Activated CD4-positive, alpha-beta T cell treated with anti-CD3 and anti-CD28 coated beads, Interleukin-2, amount 50 U/mL, for 24 hours (primary cell): ENCODE measurements at places on chromosomes 13 and 19.

GRCh38 chr13:113078902-113079780 lies 26.4 kb upstream of the F7 start:
- DNase-seq: no peak

GRCh38 chr19:38134540-38135149 lies 89.4 kb downstream of the DPF1 start:
- DNase-seq: peak; percentile 11

- DNase-seq: no peak
These were observed 264.5 kb downstream of the TDRD3 start for GRCh38 chr13:60661521-60661920.

DNA sequence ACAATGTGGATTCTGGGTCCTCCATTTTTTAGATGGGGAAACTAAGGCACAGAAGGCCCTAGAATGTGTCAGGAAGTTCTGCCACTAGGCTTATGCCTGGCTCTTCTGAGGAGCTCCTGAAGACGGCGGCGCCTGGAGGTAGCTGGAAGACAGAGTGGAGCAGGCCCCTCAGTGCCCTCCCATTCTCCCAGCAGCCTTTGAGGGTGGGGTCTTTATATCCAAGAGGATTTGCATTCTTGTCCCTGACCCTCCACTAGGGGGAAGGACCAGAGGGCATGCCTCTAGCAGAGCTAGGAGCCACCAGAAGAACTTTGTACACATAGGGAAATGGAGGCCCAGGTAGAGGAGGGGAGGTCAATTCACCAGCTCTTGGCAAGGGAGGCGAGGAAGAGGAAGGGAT lies 9.4 kb downstream of the CELF5 start:
- DNase-seq: no peak

- peak; percentile 57 for DNase-seq
These were observed 4.0 kb downstream of the EBI3 start for GRCh38 chr19:4233282-4233853.

DNA sequence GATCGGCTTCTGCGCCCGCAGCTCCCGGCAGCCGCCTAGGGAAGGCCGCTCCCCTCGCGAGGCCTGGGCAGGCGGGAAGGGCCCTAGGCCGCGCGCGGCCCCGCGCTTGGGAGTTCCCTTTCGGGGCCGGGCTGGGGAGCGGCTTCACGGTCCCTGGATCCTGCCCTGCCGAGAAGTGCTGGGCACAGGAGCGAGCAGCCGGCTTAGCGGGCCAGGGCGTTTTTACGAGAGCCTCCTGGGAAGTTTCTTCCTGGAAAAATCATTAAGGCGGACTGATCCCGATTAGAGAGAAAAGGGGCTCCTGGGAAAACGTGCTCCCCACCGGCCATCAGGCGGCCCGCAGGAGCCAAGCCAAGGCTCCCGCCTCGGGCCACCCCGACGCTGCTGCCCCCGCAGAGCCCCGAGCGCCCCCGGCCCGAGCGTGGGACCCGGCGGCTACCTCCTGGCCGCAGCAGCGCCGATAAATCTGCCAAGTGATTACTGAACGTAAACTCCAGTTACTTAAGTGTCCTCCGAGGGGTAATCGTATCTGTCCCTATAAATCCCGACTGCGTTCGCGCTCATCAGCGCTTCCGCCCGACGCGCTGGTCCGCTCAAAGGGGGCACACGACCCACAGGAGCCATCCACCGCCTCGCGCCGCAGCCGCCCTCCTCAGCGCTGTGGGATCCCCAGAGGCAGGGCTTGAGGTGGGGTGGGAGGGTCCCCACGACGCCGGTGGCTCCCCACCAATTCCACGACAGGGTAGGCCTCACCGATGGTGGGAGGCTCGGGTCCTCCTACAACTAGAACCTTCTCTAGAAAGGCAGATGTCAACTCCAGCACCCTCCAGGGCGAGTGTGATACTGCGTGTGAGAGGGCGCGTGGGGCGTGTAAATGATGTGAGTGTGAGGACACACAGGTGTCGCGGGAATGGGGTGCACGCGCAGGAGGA lies 2.8 kb downstream of the ZIC5 start:
- DNase-seq: no peak

DNA sequence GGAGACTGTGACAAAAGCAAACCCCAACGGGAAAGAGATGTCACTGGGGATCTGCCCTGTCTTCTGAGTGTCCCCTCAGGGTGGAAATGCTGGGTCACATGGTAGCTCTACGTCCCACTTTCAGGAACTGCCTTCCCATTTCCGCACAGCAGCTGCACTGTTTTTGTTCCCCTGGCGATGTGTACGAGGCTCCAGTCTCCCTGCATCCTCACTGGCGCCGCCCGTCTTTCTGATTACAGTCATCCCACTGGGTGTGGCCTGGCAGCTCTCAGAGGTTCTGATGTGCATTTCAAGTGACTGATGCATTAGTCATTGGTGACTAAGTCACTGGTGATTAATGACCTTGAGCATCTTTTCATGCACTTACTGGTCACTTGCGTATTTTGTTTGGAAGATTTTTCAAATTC lies 21.2 kb downstream of the PCID2 start:
- DNase-seq: peak; percentile 66

GRCh38 chr19:6393983-6394412 lies 1.0 kb upstream of the GTF2F1 start:
- peak; percentile 74 for DNase-seq

GRCh38 chr19:37362733-37363132 lies 8.2 kb upstream of the ZNF527 start:
- DNase-seq: no peak

GRCh38 chr13:99802416-99802815 lies 169.2 kb downstream of the ZIC5 start:
- DNase-seq: no peak

GRCh38 chr19:5349041-5349440 lies 8.4 kb upstream of the PTPRS start:
- DNase-seq: no peak

DNA sequence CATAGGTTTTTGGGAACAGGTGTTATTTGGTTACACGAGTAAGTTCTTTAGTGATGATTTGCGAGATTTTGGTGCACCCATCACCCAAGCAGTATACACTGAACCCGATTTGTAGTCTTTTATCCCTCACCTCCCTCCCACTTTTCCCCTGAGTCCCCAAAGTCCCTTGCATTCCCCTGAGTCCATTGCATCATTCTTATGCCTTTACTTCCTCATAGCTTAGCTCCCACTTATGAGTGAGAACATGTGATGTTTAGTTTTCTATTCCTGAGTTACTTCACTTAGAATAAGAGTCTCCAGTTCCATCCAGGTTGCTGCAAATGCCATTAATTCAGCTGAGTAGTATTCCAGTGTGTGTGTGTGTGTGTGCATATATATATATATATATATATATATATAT lies 97.2 kb upstream of the EDNRB start:
- no peak for DNase-seq

DNA sequence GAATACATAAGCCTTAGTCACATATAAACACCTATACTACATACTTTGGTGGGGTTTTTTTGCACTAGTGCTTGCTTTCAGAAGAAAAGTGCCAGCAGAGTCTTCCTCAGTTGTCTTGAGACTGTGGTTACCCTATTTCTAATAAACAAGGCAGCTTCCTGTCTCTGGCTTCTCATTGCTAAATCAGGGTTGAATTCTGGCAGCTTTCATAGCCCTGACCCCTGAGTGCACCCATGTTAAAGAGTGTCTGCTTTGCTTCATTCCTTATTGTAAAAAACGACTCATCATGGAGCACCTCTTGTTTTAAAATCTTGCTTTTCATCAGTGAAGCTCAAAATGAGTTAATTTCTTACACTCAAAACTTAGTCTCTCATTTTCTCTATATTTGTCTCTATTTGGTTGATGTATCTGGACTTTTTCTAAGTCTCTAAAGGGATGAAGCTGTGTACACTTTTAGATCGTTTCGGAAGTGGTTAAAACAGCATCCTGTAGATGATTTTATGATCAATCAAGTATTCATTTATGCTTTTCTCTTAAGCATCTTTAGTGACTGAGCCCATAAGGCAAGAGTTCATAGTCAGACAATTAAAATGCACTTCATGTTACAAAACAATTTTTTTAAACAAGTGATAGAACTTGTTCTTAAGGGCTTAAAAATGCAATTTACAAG lies 72.1 kb downstream of the KLF12 start:
- DNase-seq: no peak

DNA sequence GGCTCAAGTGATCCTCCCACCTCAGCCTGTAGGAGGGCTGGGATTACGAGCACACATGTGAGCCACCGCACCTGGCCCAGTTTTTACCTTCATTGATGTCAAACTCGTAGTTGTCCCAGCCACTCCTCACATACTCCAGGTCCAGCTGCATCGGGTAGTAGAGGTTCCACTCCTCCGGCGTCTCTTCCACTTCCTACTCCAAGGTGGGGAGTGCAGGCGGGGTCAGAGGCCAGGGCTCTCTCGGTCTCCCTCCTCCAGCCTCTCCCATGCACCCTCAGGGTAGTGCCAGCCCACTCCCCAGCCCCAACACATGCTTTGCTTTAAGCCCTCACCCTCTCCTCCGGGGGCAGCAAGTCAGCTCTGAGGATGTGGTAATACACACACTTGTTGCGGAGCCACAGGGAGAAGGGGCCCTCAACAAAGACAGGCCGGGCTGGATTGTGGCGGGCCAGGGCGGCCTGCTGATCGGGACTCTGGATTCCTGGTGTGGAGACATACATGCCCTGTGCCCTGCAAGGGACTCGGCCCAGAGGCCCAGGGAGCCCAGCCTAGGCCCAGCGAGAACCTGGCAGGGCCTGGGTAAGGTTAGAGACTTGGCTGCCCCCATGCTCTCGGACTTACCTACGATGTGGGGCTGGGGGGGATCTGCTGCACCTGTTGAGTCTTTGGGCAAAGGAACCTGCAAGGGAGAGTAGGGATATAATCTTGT lies 1.9 kb upstream of the ZNF653 start:
- DNase-seq: no peak

DNA sequence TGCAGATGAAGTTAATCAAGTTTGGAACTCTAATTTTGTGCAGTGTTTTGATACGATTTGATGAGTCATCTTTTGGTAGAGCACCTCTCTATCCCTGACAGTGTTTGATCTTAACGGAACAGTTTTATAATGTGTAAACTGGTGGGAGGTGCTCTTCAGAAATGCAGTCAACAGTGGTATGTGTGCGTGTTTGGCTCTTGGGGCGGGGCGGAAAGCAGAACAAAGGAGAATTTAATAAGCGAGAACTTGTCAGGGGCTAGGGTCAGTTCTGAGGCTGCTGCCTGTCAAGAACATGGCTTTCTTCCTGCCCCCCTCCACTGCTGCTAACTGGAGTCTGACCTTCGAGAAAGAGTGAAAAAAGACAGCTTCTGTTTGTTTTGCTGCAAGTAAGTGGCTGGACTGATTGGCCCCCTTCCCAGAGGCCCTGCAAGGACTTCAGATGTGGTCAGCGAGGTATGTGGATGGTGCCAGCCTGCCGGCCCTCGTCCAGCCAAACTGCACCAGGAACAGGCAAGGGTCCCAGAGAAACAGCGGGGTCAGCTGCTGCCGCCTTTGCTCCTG lies 40.8 kb downstream of the BBC3 start:
- peak; percentile 58 for DNase-seq

- no peak for DNase-seq
These were observed 2.5 kb upstream of the HNRNPUL1 start for GRCh38 chr19:41261474-41262190.

DNA sequence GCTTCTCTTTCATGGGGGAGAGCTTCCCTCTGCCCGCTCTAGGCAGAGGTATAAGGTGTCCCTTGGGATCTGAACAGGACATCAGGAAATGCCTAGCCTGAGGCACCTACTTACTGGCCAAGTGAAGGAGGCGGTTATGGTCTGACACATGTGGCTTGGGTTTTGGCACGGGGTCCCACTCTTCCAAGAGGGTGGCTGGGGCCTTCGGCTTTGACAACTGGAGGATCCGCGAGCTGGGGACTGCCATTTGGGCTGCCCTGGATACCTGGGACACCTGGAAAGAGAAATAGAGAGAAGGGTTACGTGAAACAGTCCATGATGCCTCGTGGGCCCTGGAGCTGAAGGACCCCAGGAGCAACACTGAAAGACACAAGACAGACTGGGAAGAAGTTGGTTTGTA lies 22.4 kb upstream of the MIER2 start:
- no peak for DNase-seq

DNA sequence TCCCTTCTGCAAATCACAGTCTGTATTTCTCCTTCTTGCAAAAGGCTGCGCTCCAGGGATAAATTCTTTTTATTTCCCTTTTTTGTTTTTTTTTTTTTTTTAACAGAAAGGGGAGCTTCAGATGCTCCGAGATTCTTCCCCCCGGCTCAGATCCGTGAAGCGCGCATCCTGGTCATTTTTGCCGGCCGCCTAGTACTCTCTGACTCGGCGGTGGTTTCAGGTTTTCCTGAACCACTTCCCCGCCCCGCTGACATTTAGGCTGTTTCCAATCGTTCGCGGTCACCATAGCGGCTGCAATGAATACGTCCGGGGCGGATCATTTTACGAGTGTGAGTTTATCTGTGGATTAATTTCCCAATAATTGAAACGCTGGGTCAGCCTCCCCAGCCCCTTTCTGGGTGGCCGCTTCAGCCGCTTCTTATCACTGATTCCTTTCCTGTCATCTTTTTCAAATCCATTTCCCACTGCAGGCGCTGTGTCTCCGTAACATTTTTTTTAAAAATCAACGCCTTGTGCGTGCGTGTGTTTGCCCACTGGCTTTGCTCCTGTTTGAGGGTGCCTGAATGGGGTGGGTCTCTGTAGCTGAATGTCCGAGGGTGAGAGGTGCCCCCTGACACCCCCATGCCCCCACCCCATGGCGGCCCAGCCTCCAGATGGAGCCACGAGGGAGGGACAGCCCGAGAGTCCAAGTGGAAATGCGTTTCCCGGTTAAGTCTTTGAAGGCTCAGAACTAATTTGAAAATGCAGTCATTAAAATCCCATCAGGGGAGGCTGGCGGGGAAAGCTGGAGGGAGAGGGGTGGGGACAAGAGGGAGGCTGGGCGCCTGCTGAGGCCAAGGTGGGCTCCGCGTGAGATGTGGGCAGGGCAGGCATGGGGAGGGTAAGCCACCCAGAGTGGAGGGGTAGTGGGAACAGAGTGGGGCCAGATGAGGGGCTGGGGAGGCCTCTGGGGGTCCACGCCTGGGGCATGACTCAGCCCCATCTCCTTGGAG lies 10.6 kb downstream of the ONECUT3 start:
- no peak for DNase-seq

- DNase-seq: no peak
These were observed 201.3 kb upstream of the SLITRK6 start for GRCh38 chr13:86000546-86000945.

DNA sequence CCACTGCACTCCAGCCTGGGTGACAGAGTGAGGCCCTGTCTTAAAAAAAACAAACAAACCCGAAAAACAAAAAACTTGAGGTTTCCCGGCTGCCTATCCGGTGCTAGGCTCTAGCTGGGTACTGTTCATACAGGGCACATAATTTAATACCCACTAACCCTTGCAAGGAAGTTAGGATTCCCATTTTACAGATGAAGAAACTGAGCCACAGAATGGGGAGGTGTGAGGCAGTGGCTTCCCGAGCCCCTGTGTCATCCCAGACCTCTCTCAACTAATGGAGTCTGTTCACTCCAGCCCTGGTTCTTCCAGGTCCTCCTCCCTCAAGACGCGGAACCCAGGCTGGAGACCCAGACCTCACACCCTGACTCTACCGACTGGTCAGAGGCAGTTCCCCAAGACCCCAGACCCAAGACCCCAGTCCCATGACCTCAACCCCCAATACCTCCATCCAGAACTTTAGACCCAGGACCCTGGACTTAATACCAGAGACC lies 576 bp downstream of the APBA3 start:
- no peak for DNase-seq
